Effector memory CD4-positive, alpha-beta T cell (primary cell): ENCODE measurements at places on chromosomes 12 and 14.

GRCh38 chr14:33916663-33917565 lies 34.0 kb downstream of the EGLN3 start:
- H3K4me3 ChIP-seq, result no peak overlapping the region
- no peaks in the 10 kb centered on the region for H3K4me1 ChIP-seq
- no peak for DNase-seq
- no peaks in the 10 kb centered on the region for H3K36me3 ChIP-seq

- H3K27ac ChIP-seq, result no peak overlapping the region
- H3K4me3 ChIP-seq, result no peak overlapping the region
- no peaks in the 10 kb centered on the region for H3K27me3 ChIP-seq
- DNase-seq, result no peak
- H3K36me3 ChIP-seq, result no peaks in the 10 kb centered on the region
- H3K4me1 ChIP-seq, result no peaks in the 10 kb centered on the region
Measured at GRCh38 chr12:114625294-114625851, 58.6 kb downstream of the TBX3 start.

- no peaks in the 10 kb centered on the region for H3K4me1 ChIP-seq
- no peak overlapping the region for H3K27ac ChIP-seq
- no peaks in the 10 kb centered on the region for H3K27me3 ChIP-seq
- H3K4me3 ChIP-seq, result no peak overlapping the region
- no peaks in the 10 kb centered on the region for H3K36me3 ChIP-seq
Measured at GRCh38 chr12:67917811-67918210, 71.4 kb upstream of the IFNG-AS1 start.

DNA sequence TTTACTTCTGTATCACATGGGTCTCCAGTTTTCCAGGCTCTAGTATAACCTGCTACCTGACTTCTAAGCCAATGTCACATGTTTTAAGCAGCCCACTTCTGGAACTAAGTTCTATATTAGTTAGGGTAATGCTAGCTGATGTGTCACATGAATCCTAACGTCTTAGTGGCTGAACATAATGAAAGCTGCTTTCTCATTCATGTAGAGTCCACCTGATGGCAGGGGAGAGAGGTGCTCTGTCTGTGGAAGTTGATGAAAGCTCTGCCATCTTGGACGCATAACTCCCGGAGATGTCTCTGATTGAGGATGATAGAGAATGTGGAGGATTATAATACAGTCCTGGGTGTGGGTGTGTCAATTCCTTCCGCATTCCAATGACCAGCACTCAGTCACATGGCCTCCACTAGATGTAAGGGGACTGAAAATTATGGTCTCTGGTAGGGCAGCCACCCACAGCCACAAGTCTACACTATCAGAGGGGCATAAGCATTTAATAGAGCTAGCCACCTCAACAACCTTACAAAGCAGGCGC lies 234.4 kb upstream of the CRY1 start:
- no peak overlapping the region for H3K4me3 ChIP-seq
- peaks cover 1% of the 10 kb centered on the region for H3K4me1 ChIP-seq
- H3K27ac ChIP-seq, result no peak overlapping the region
- no peaks in the 10 kb centered on the region for H3K27me3 ChIP-seq
- DNase-seq, result no peak
- H3K36me3 ChIP-seq, result no peaks in the 10 kb centered on the region

DNA sequence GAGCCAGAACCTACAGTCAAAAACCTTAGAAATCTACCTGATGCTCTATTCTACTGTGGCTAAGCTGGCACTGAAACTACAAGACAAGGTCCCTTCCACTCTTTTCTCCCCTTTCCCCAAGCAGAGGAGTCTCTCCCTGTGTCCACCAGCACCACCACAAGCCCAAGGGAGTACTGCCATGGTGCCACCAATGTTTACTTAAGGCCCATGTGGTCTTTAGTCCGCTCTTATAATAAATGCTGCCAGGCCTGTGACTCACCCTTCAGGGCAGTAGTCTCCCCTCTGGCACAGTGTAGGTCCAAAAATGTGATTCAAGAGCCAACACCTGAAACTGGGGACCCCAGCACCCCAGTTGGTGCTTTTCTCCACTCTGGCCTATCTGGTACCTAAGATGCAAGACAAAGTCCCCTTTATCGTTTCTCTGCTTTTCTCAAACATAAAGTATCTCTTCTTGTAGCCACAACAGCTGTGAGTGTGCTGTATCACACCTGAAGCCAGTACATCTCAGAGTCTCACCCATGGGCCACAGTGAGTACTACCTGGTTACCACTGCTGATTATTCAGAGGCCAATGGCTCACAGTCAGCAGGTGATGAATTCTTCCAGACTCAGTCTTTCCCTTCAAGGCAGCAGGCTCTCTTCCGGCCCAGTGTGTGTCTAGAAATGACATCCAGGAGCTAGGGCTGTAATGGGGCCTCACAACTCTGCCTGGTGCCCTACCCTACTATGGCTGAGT lies 29.3 kb downstream of the SLC38A2 start:
- no peaks in the 10 kb centered on the region for H3K27me3 ChIP-seq
- no peaks in the 10 kb centered on the region for H3K36me3 ChIP-seq
- no peaks in the 10 kb centered on the region for H3K4me1 ChIP-seq
- DNase-seq, result no peak
- H3K27ac ChIP-seq, result no peak overlapping the region

- H3K4me3 ChIP-seq, result no peak overlapping the region
- H3K4me1 ChIP-seq, result no peaks in the 10 kb centered on the region
- H3K27ac ChIP-seq, result no peak overlapping the region
- DNase-seq, result no peak
- no peaks in the 10 kb centered on the region for H3K36me3 ChIP-seq
Measured at GRCh38 chr14:51465486-51465885, 186.2 kb upstream of the FRMD6 start.

- no peak overlapping the region for H3K4me3 ChIP-seq
- H3K4me1 ChIP-seq, result no peaks in the 10 kb centered on the region
- no peaks in the 10 kb centered on the region for H3K36me3 ChIP-seq
Measured at GRCh38 chr12:2125651-2126522, 73.1 kb downstream of the CACNA1C start.

GRCh38 chr14:68771631-68772030 lies 21.2 kb downstream of the ZFP36L1 start:
- no peak overlapping the region for H3K4me3 ChIP-seq
- H3K27me3 ChIP-seq, result no peaks in the 10 kb centered on the region
- H3K27ac ChIP-seq, result peak overlapping the region; percentile 36
- DNase-seq, result peak; percentile 29
- H3K36me3 ChIP-seq, result no peaks in the 10 kb centered on the region

DNA sequence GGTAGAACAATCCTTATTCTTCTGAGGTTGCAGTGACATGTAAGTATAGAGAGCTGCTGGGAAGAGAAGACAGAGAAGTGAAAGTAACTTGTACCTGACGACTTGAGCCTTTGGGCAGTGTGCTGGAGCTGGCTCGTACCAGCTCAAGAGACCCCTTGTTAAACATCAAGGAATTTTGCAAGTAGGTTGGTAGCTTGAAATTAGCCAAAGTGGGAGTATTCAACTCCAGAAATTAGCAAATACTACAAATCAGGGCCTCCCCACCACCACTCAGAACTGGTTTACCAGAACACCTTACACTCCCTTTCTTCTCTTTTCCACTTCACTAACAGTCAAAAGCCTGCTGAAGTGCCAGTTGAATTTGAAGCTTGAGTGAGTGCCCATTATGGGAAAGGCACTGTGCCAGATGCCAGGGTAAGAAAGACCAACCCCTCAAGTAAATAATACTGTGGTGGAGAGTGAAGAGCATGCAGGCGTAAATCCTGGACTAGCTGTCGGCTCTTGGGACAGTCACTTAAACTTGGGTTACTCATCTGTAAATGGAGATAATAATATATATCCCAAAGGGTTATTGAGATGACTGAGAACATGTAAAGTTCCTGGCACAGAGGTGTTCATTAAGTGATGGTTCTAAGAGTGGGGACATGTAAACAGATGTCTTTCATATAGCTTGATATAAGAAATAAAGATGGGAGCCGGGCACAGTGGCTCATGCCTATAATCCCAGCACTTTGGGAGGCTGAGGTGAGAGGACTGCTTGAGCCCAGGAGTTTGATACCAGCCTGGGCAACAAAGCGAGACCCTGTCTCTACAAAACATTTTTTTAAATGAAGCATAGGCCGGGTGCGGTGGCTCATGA lies 27.0 kb upstream of the EID3 start:
- DNase-seq, result no peak
- no peak overlapping the region for H3K4me3 ChIP-seq
- H3K27ac ChIP-seq, result no peak overlapping the region
- no peaks in the 10 kb centered on the region for H3K4me1 ChIP-seq

DNA sequence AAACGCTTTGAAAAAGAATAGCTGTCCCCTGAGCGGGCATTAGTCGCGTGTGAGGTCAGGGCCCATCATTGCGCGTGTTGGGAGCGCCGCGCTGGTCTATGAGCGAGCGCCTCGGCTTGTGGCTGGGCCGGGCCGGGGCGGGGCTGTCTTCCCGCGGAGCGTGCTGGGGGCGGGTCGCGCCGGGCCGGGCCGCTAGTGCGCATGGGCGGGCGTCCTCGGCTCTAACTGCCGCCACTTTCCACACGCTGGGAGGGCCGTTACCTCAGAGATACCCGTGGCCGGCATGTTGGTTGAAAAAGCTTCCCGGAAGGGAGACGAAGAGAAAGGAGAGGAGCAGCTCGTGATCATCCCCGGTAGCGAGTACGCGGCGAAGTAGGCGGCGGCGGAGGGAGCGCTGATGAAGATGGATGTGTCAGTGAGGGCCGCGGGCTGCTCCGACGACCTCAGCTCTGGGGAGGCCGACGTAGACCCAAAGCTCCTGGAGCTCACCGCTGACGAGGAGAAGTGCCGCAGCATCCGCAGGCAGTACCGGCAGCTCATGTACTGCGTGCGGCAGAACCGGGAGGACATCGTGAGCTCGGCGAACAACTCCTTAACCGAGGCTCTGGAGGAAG lies at the start of gene EID3:
EID3 (plus strand) TSS at position 202 of the 614 bp plus-strand sequence; CDS start at position 398, 196 bp downstream.
- H3K27ac ChIP-seq, result peak within 1 kb of the TSS; percentile 86
- peak; percentile 87 for DNase-seq
- no peaks in the 10 kb centered on the region for H3K27me3 ChIP-seq
- no peaks in the 10 kb centered on the region for H3K36me3 ChIP-seq
- H3K4me3 ChIP-seq, result peak within 1 kb of the TSS; percentile 67
- H3K4me1 ChIP-seq, result peaks cover 5% of the 10 kb centered on the region

GRCh38 chr14:68630611-68631393 lies 162.1 kb downstream of the ZFP36L1 start:
- peaks cover 9% of the 10 kb centered on the region for H3K4me1 ChIP-seq
- H3K4me3 ChIP-seq, result no peak overlapping the region
- no peaks in the 10 kb centered on the region for H3K27me3 ChIP-seq
- no peak for DNase-seq
- H3K36me3 ChIP-seq, result no peaks in the 10 kb centered on the region
- H3K27ac ChIP-seq, result no peak overlapping the region

DNA sequence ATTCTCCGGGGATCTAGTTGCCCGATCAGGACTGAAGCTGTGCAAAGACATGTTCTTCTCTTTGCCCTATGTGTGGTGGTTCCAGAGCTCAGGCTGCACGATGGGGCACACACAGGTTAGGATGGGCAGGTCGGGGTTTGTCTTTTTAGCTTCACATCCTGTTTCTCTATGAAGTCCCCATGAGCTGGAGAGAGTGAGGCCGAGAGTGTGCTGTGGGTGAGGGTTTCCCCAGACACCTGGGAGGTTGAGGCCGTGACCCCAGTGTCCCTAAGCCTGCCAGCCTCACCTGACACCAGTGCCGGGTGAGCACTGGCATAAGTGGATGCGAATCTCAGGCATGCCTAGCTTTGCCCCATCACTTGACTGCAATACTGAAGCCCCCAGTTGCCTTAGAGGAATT lies 32.9 kb upstream of the IGF1 start:
- H3K36me3 ChIP-seq, result no peaks in the 10 kb centered on the region
- H3K4me1 ChIP-seq, result no peaks in the 10 kb centered on the region
- DNase-seq, result no peak
- no peaks in the 10 kb centered on the region for H3K27me3 ChIP-seq
- no peak overlapping the region for H3K4me3 ChIP-seq
